ENCODE measurements at places on chromosomes 1 and 21.

- DNase-seq, result no peak
These were observed 74.8 kb upstream of the PDE4B start for GRCh38 chr1:65717815-65718454.

DNA sequence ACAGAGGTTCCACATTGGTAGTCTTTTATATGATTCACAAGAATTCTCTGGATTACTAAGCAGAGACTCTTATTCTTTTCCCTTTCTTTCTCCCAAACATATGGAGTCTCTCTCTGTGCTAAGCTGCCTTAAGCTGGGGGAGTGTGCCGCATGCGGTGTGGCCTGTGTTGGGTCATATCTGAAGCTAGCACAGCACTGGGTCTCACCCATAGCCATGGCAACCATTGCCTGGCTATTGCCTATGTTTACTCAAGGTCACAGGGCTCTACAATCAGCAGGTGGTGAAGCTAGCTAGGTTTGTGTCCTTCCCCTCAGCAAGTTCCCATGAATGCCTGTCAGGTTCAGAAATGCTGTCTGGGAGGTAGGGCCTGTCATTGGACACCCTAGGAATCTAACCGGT is 73.6 kb upstream of the ZRANB2 start:
- DNase-seq, result no peak

- peak; percentile 67 for DNase-seq
These were observed 721 bp downstream of the PBXIP1 start for GRCh38 chr1:154955039-154955717.

DNA sequence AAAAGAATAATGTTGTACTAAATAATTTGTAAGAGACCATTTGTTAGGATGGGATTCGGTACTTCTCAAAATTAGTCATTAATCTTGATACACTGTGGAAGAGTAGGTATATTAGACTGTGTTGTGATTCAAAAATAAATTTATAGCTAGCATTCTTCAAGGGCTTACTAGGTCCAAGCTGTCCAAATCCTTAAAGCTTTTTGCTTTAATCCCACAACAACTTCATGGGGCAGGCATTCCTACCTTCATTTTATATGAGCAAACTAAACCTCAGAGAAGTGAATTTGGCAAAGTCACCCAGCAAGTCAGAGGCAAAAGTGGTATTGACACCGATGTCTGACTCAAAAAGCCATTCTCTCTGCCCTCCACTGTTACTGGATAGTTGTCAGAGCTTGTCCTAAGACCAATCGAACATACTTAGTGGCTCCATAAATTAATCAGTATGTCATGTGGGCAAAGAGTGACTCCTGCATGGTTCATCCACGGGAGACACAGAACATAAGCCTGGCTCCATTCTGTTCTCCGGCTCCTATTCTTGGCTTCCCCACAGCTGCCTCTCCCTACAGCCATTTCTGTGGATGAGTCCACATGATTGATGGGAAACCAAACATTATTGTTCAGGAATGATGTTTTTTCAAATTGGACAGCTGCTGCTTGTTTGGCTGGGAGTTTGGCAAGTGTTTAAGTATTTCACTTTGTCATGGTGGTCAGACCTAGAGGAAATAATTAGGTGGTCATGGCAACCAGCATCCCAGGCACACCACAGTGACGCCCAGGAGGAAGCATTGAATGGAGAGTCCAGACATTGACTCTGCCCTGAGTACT is 133.4 kb upstream of the FGGY start:
- DNase-seq, result no peak

- DNase-seq, result no peak
These were observed 117.7 kb downstream of the NRDC start for GRCh38 chr1:51760872-51761271.

DNA sequence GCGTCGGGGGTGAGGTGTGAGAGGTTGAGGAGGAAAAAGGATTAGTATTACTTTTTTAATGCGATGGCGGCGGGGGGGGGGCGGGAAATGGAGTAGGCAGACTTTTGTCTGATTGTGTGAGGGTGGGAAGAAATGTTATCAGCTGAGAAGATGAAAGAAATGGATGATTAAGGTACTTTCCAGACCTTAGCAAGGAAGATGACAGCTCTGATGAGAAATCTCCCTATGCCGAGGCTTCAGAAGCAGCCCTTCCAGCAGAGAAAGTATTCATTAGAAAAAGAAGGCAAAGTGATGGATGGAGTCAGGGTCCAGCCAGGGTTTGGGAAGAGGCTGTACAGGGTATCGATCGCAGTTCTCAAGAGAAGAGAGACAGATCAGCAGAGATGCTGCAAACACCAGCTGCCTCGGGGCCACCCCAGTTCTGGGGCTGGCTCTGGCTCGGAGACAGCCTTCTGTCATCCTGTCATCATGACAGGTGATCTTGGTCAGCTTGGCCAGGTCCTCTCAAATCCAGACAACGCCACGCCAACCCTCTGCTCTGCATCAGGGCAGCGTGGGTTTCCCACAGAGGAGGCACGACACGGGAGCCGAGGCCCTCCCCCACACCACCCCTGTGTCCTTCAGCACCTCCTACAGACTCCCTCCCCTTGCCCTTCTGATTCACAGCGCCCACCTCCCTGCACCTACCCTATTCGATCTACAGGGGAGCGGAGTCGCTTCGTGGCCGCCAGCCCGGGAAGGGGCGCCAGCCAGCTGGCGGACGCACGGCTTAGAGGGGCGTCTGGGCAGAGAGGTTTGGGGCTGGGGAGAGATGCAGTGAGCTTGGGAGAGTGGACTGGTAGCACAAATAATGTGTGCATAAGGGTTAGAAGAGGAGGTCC is 674 bp upstream of the ATXN7L2 start:
- DNase-seq, result peak; percentile 73

- peak; percentile 43 for DNase-seq
These were observed 3.0 kb downstream of the TCHH start for GRCh38 chr1:152112101-152112884.

DNA sequence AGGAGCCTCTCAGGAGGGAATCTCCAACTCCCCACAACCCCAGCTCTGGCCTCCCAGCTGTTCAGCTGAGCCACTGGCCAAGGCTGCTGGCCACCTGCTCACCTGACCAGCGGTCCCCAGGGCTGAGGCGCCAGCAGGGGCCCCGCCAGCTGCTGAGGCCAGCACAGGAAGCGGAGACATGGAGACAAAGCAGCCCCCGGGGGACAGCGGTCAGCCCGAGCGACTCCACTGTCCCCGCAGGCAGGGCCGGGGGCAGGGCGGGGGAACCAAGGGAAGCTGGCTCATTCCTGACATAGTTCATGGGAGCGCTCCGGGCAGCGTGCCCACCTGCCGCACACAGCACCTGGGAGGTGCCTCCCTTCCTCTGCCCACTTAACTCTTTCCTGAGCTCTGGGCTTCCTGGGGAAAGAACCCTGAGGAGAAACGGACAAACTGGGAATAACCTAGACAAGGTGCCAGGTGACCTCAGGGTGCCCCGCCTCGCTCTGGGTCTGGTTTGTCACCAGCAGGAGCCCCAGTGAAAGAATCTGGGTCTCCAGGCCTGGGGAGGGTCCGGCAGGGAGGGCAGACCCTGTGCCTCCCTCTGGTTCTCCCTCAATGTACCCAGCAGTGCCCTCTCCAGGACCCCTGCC is 10.7 kb downstream of the EPHA2 start:
- peak; percentile 83 for DNase-seq

DNA sequence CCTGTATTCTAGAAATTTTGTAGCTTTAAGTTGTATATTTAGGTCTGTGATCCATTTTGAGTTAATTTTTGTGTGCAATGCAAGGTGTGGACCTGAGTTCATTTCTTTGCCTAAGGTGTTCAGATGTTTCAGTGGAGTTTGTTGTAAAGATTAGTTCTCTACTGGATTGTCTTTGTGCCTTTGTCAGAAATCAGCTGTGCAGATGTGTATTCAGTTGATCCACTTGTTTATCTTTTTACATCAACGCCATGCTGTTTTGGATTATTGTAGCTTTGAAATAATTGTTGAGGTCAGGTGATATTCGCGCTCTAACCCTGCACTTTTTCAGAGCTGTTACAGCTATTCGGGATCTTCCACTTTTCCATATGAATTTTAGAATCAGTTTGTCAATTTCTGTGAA is 32.8 kb downstream of the SKI start:
- DNase-seq, result no peak

GRCh38 chr1:221457685-221458446 is 284.0 kb downstream of the DUSP10 start:
- no peak for DNase-seq

GRCh38 chr1:221527886-221528624 is 213.8 kb downstream of the DUSP10 start:
- DNase-seq, result no peak

GRCh38 chr1:23475134-23475628 is 8.8 kb downstream of the ASAP3 start:
- no peak for DNase-seq

DNA sequence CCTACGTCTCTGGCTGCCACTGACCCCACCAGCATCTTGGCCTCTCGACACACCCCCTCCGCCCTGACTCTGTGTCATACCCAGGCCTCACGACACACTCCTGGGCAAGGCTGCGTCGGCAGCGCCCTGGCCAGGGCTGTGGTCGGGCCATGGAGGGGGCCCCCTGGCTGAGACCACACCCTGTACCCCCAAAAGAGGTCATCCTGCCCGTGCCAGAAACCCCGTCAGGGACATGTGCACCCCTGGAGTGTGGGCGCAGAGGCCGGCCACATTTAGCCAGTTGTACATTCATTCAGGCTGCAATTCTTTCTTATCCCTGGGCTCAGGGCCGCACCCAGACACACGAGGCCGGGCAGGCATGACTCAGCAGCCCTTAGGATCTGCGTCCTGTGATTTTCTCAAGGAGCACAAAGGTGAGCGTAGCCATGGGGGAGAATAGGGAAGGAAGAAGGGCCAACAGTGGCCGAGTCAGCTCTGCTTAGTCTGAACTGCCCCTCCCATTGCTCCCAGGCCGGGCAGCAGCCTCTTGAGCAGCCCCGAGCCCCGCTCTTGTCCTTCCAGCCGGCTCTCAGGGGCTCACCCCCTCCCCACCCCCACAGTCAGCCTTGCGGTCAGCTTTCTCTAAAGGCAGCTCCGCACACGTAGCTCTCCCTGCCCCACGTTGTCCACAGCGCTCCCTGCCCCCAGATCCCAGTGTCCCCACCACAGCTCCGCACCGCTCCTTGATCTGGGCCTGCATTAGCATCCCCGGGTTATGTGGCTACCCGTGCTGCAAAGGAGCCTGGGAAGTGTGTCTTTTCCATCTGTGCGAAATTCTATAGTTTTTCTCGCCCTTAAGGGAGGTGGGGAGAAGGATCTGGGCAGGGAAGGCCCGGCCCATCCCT is 7.9 kb downstream of the CSTB start:
- DNase-seq, result peak; percentile 60

DNA sequence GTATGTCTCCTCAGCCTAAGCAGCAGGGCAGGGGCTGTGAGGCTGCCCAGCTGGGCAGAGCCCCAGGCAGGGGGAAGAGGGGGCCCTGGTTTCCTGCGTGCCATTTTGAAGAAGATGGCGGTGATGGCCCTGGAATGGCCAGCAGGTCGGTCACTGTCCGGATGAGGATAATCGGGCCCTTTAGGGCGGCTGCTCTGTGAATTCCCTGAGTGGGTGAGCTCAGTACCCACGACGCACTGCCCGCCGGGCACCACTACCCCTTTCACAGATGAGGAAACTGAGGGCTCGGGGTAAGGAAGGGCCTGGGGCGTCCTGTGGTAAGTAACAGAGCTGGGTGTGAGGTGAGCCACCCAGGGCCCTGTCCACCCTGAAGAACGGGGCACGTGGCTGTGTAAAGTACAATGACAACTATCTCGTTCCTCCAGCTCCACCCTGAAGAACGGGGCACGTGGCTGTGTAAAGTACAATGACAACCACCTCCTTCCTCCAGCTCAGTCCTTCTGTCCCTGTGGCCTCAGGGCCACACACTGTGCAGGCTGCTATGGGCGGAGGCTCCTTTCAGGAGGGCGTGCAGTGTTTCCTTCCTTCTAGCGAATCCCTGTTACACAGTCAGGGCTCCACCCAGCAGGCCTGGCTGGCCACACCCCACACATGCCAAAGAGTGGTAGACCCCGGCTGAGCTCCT is 23.2 kb downstream of the ITGB2 start:
- DNase-seq, result peak; percentile 69

GRCh38 chr1:164577291-164577690 is 18.3 kb downstream of the PBX1 start:
- no peak for DNase-seq

DNA sequence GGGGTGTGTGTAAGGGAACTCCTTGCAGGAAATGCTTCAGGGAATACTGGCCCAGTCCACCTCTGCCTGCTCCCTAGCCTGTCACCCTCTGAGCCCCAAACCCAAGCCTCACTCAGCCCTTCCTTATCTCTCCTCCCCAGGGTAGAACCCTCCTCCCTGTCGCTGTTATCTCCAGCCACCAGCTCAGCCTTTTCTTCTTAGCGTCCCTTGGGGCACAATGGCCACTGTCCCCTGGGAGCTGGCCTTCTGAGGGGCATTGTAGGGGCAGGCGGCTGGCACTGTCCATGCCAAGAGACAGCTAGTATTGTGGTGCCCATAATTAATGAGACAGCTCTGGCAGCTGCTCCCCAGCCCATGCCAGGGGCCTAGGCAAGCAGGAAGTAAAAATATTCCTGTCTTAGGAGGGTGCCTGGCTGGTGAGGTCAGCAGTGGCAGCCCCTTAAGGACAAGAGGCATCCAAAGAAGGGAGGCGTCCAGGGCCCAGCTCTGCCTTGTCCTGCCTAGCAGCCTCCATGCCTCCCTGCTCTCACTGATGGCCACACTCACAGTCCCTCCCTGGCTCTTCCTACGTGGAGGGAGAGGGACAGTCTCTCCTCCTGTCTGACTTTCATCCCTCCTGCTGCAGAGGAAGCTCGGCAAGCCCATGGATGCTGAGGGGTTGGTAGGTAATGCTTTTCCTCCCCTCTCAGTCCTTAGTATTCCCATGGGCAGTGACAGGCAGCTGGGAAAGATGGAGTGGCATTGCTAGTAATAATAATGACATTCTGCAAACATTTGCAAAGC is 37.5 kb downstream of the KCNQ4 start:
- no peak for DNase-seq

DNA sequence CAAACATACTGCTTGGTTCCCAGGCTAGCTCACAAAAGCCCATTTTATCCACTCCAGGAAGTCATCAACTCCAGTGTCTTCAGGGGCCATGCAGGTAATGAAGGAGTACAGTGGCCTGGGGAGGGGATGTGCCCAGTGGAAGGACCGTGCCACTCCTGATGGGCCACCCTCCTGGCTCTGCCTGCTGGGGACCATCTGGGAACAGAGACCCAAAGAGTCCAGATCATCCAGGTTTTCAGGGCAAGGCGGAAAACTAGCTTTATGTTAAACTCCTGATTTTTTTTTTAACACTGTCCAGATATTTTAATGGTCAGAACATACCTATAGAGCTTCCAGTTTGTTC is 75.6 kb downstream of the CD46 start:
- no peak for DNase-seq

GRCh38 chr1:30571380-30571779 is 152.0 kb downstream of the MATN1 start:
- no peak for DNase-seq

DNA sequence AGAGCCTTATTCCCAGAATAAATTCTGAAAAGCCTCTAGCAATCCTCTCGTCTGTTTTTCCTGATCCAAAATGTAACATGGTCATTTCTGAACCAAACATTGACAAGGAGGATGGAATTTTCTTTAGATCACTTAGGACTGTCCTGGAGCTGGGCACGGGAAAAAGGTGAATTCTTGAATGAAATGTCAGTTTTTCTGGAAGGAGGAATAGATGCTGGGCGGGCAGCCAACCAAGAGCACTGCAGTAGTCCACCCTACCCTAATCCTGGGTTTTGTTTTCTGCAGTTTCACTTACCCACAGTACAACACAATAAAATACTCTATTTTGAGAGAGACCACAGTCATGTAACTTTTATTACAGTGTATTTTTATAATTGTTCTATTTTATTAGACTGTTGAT is 20.9 kb downstream of the RIT1 start:
- DNase-seq, result no peak

All from right cardiac atrium (tissue), 5 donors.